ENCODE measurements at places on chromosomes 2 and 18. TPM values are rescaled to one million over a fixed set of nuclear protein-coding genes. Genes with fewer than 3 reads are reported as not detected.

GRB14 gene
- not detected for total RNA-seq

ACMSD gene
- not detected for total RNA-seq

DPP4 gene
- 24.2 TPM for total RNA-seq

DSG1 gene
- total RNA-seq = not detected

MYO5B gene
- 0.56 TPM for total RNA-seq

RAB6C gene
- not detected for total RNA-seq

SPATA3 gene
- total RNA-seq = not detected

NEDD4L gene
- total RNA-seq = 10.0 TPM

KCTD1 gene
- 4.7 TPM for total RNA-seq

CD207 gene
- not detected for total RNA-seq

IL1RL1 gene
- total RNA-seq = under 0.01 TPM

HOXD10 gene
- not detected for total RNA-seq

PRSS56 gene
- not detected for total RNA-seq

- no peak overlapping the region for H3K27ac ChIP-seq
- H3K36me3 ChIP-seq = no peaks in the 10 kb centered on the region
- no peaks in the 10 kb centered on the region for H3K27me3 ChIP-seq
- peaks cover 2% of the 10 kb centered on the region for H3K4me1 ChIP-seq
- no peak for DNase-seq
Observed at GRCh38 chr18:29003194-29003593, 826.3 kb upstream of the CDH2 start.

GRCh38 chr2:235583925-235584637, 90.2 kb downstream of the AGAP1 start:
- H3K27ac ChIP-seq = no peak overlapping the region
- H3K4me3 ChIP-seq = no peak overlapping the region
- H3K36me3 ChIP-seq = no peaks in the 10 kb centered on the region
- no peaks in the 10 kb centered on the region for H3K4me1 ChIP-seq
- DNase-seq = no peak

DNA sequence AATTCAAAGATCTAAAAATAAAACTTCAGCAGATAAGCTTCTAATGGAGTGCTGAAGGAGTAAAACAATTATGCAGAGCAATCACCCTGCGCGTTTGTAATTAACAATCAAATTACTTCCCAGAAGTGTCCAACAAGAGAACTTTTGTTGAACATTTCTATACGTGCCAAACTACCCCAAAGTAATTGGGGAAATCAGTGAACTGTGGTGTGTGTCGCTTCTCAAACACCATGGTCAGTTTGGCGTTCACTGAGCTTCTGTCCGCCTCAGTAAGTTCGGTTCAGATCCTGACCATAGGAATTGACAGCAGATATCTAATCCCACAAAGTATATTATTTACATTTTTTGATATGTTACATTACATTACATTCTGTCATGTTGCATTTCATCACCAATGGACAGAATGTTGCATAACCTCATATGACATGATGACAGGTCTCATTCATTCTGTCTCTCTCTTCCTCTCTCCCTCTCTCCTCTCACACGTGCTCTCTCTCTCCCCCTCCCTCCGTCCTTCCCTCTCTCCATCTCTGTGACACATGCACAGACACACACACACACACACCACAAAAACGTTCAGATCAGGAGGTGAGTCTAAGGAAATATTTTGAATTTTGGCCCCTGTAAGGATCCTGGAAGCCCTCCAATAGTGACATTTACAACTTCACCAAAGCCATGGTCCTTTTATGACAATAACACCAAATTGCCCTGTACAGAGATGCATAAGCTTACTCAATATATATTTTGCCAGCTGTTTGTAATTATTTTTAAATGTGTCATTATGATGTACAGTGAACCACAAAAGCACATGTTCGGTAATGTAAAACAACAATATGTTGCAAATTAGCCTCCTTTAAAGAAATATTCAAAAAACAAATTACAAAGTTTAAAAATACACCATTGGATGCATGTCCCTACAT, 269.2 kb downstream of the FIGN start:
- H3K27me3 ChIP-seq = no peaks in the 10 kb centered on the region
- H3K4me1 ChIP-seq = no peaks in the 10 kb centered on the region
- H3K36me3 ChIP-seq = no peaks in the 10 kb centered on the region
- no peak overlapping the region for H3K27ac ChIP-seq

- no peak overlapping the region for H3K4me3 ChIP-seq
- no peaks in the 10 kb centered on the region for H3K27me3 ChIP-seq
- H3K4me1 ChIP-seq = peaks cover 6% of the 10 kb centered on the region
Observed at GRCh38 chr18:35683021-35683420, 101.5 kb downstream of the GALNT1 start.

GRCh38 chr18:68944330-68944729, 146.4 kb downstream of the CCDC102B start:
- no peaks in the 10 kb centered on the region for H3K27me3 ChIP-seq
- no peaks in the 10 kb centered on the region for H3K36me3 ChIP-seq
- no peak for DNase-seq
- no peaks in the 10 kb centered on the region for H3K4me1 ChIP-seq
- H3K27ac ChIP-seq = no peak overlapping the region

- peak overlapping the region; percentile 8 for H3K4me3 ChIP-seq
- peak overlapping the region; percentile 11 for H3K27ac ChIP-seq
- H3K36me3 ChIP-seq = no peaks in the 10 kb centered on the region
- DNase-seq = peak; percentile 69
- peaks cover 33% of the 10 kb centered on the region for H3K27me3 ChIP-seq
Observed at GRCh38 chr2:144596073-144596871, 76.4 kb upstream of the ZEB2 start.

DNA sequence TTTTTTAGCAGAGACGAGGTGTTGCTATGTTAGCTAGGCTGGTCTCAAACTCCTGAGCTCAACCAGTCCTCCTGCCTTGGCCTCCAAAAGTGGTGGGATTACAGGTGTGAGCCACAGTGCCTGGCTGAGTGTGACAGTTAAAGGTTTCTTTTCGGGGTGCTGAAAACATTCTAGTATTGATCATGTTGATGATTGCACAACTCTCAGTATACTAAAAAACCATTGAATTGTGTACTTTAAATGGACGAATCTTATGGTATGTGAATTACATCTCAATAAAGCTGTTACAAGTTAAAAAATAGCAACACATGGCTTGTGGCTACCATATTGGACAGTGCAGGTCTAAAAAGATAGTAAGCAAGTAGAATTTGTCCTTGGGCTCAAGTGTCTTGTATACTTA, 22.3 kb downstream of the PAPOLG start:
- H3K27me3 ChIP-seq = no peaks in the 10 kb centered on the region
- H3K36me3 ChIP-seq = peaks cover 27% of the 10 kb centered on the region
- H3K4me3 ChIP-seq = no peak overlapping the region
- no peaks in the 10 kb centered on the region for H3K4me1 ChIP-seq

GRCh38 chr2:18814387-18814786, 225.0 kb upstream of the NT5C1B start:
- no peak overlapping the region for H3K4me3 ChIP-seq
- H3K27me3 ChIP-seq = no peaks in the 10 kb centered on the region

GRCh38 chr2:54366487-54367280, 89.4 kb upstream of the SPTBN1 start:
- no peak overlapping the region for H3K4me3 ChIP-seq
- peaks cover 5% of the 10 kb centered on the region for H3K27me3 ChIP-seq
- no peak overlapping the region for H3K27ac ChIP-seq
- H3K36me3 ChIP-seq = no peaks in the 10 kb centered on the region
- H3K4me1 ChIP-seq = peaks cover 3% of the 10 kb centered on the region
- peak; percentile 12 for DNase-seq

DNA sequence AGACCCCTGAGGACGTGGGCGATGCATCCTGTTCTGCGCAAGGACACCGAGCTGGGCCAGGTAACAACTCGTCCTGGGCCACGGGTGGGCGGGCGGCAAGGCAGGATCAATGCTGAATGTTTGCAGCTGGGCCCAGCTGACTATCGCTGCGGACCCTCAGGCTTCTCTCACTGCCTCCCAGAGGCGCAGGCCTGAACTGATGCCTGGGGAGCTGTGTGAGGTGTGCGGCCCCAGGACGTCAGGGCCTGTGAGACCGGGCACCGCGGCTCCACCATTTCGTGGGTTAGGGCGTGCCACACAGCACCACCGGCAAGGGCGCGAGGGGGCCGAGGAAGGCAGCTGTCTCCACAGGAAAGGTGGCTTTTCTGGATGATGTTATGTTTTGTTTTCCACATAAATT, 307.4 kb downstream of the NDUFA10 start:
- no peaks in the 10 kb centered on the region for H3K36me3 ChIP-seq
- no peak for DNase-seq
- no peaks in the 10 kb centered on the region for H3K27me3 ChIP-seq
- no peak overlapping the region for H3K4me3 ChIP-seq

- no peak overlapping the region for H3K4me3 ChIP-seq
- no peaks in the 10 kb centered on the region for H3K27me3 ChIP-seq
- H3K4me1 ChIP-seq = peaks cover 13% of the 10 kb centered on the region
- no peak overlapping the region for H3K27ac ChIP-seq
Observed at GRCh38 chr2:226788064-226788463, 11.6 kb downstream of the IRS1 start.

GRCh38 chr2:240840435-240841060, 20.5 kb upstream of the KIF1A start:
- peaks cover 34% of the 10 kb centered on the region for H3K27me3 ChIP-seq
- DNase-seq = peak; percentile 70
- H3K4me1 ChIP-seq = peaks cover 6% of the 10 kb centered on the region

GRCh38 chr2:159711562-159712142, 654 bp upstream of the MARCHF7 start:
- H3K4me1 ChIP-seq = peaks cover 8% of the 10 kb centered on the region
- H3K27ac ChIP-seq = peak overlapping the region; percentile 97
- H3K36me3 ChIP-seq = peaks cover 11% of the 10 kb centered on the region
- peak overlapping the region; percentile 95 for H3K4me3 ChIP-seq

- no peak overlapping the region for H3K27ac ChIP-seq
- H3K4me1 ChIP-seq = peaks cover 2% of the 10 kb centered on the region
- no peak overlapping the region for H3K4me3 ChIP-seq
- no peaks in the 10 kb centered on the region for H3K36me3 ChIP-seq
Observed at GRCh38 chr2:74021407-74021755, 36.7 kb downstream of the TET3 start.

GRCh38 chr2:56012221-56012765, 88.7 kb upstream of the EFEMP1 start:
- peaks cover 4% of the 10 kb centered on the region for H3K27me3 ChIP-seq
- H3K4me1 ChIP-seq = peaks cover 3% of the 10 kb centered on the region
- no peaks in the 10 kb centered on the region for H3K36me3 ChIP-seq
- DNase-seq = no peak
- H3K4me3 ChIP-seq = no peak overlapping the region

DNA sequence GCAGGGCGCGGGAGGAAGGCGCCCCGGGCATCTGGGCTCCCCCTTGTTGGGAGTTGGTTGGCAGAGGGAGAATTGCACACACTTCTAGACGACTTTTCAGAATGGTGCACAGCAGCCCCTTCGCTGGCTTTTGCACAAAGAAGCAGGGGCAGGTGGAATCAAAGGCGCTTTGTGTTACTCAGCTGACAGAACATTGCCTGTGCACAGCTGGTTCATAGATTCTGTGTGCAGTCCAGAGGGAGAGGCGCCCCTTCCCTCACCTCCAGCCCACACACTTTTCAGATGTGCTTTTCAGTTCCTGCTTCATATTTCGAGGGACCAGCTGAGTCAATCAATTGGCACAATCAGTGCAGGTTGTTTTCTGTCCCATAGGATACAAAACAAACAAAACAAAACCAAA, 348.4 kb upstream of the RAB12 start:
- H3K27me3 ChIP-seq = no peaks in the 10 kb centered on the region
- H3K4me1 ChIP-seq = peaks cover 8% of the 10 kb centered on the region
- H3K4me3 ChIP-seq = no peak overlapping the region
- H3K36me3 ChIP-seq = no peaks in the 10 kb centered on the region
- H3K27ac ChIP-seq = no peak overlapping the region

- no peaks in the 10 kb centered on the region for H3K36me3 ChIP-seq
- H3K27me3 ChIP-seq = no peaks in the 10 kb centered on the region
- H3K27ac ChIP-seq = no peak overlapping the region
- peaks cover 3% of the 10 kb centered on the region for H3K4me1 ChIP-seq
- no peak for DNase-seq
Observed at GRCh38 chr2:218785103-218785502, 3.2 kb downstream of the CYP27A1 start.

- no peak overlapping the region for H3K27ac ChIP-seq
- H3K36me3 ChIP-seq = no peaks in the 10 kb centered on the region
- H3K27me3 ChIP-seq = no peaks in the 10 kb centered on the region
- DNase-seq = peak; percentile 47
- no peak overlapping the region for H3K4me3 ChIP-seq
Observed at GRCh38 chr2:147567136-147567535, 277.7 kb upstream of the ACVR2A start.

DNA sequence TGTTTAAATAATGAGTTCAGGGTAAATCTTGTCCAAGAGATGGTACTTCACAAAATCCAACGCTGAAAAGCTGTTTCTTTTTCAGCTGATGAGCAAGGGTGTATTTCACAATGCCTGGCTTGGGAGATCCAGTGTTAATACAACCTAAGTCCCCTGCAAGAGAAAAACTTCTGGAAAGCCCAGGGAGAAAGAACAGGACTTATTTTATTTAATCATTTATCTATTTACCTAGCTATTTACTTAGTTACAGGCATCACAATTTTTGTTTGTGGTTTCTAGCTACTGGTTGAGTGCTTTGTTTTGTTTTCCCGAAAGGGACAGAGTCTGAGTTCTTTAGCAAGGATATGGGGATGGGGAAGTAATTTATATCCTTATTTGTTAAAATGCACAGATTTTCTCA, 598.2 kb upstream of the SYT4 start:
- no peak overlapping the region for H3K27ac ChIP-seq
- no peaks in the 10 kb centered on the region for H3K27me3 ChIP-seq
- no peak for DNase-seq
- no peak overlapping the region for H3K4me3 ChIP-seq

DNA sequence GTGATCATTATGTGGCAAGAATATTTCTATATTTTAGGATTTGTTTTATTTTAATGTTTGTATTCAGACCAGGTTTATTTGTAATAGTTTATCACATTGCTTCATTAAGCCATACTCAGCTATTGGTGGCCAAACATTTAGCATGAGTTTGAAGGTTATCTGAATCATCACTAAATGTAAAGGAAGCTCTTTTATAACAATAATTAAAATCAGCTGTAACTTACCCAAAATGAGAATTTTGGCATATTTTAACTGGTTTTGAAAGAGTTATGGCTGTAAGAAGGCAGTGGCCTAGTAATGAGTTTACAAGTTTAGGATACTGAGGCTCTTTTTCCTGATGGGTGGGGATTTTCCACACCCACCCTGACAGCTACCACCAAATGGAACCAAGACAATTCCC, 177.8 kb downstream of the EN1 start:
- H3K4me3 ChIP-seq = no peak overlapping the region
- DNase-seq = no peak
- H3K27ac ChIP-seq = peak overlapping the region; percentile 37
- no peaks in the 10 kb centered on the region for H3K36me3 ChIP-seq

DNA sequence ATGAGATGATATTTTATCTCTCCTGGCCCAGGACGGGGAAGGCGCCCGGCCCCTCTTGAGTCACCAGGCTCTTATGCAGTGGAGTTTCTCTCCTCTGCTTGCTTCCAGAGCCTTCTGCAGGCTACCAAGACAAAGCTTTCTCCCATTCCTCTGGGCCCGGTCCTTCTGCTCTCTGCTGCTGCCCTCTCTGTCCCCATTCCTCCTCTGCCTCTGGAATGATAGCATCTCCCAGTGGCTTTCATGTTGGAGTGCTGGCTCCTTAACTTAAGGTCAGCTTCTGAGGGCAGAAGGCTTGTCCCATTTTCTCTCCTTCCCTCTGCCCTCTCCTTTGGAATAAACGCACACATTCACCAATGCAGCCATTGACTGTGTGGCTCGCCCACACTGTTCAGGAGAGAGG, 86.2 kb downstream of the SDC1 start:
- no peak overlapping the region for H3K27ac ChIP-seq
- H3K4me3 ChIP-seq = no peak overlapping the region
- no peak for DNase-seq
- H3K4me1 ChIP-seq = peaks cover 9% of the 10 kb centered on the region
